ENCODE measurements at places on chromosomes 11 and 22. TPM values are rescaled to one million over a fixed set of nuclear protein-coding genes. Genes with fewer than 3 reads are reported as not detected.

Gene BRSK2
- 0.39 TPM for total RNA-seq

Gene HBB
- not detected for total RNA-seq

Gene MICAL2
- total RNA-seq, result 37.5 TPM

Gene OR10G6
- not detected for total RNA-seq

Gene VWCE
- total RNA-seq, result 3.3 TPM

Gene GRIK4
- not detected for total RNA-seq

Gene CSF2RB
- 1.4 TPM for total RNA-seq

Gene SAA1
- not detected for total RNA-seq

Gene TANGO2
- total RNA-seq, result 43.3 TPM

Gene ELFN2
- 0.05 TPM for total RNA-seq

Gene TMEM151A
- total RNA-seq, result not detected

Gene PNPLA5
- not detected for total RNA-seq

Gene PDE2A
- total RNA-seq, result 0.37 TPM

Gene TBX1
- 1.5 TPM for total RNA-seq

Gene CYTH4
- 107 TPM for total RNA-seq

Gene SLC1A2
- not detected for total RNA-seq

Gene ENTHD1
- total RNA-seq, result 0.11 TPM

Gene TUG1
- 67.3 TPM for total RNA-seq

Gene ANO5
- not detected for total RNA-seq

Measured in activated CD8-positive, alpha-beta T cell treated with anti-CD3 and anti-CD28 coated beads, Interleukin-2, amount 10 ng/mL, durations not matched to agents 7 days and 5 days (primary cell).